ELR (cell line): ENCODE measurements at places on chromosomes 16 and 17.

DNA sequence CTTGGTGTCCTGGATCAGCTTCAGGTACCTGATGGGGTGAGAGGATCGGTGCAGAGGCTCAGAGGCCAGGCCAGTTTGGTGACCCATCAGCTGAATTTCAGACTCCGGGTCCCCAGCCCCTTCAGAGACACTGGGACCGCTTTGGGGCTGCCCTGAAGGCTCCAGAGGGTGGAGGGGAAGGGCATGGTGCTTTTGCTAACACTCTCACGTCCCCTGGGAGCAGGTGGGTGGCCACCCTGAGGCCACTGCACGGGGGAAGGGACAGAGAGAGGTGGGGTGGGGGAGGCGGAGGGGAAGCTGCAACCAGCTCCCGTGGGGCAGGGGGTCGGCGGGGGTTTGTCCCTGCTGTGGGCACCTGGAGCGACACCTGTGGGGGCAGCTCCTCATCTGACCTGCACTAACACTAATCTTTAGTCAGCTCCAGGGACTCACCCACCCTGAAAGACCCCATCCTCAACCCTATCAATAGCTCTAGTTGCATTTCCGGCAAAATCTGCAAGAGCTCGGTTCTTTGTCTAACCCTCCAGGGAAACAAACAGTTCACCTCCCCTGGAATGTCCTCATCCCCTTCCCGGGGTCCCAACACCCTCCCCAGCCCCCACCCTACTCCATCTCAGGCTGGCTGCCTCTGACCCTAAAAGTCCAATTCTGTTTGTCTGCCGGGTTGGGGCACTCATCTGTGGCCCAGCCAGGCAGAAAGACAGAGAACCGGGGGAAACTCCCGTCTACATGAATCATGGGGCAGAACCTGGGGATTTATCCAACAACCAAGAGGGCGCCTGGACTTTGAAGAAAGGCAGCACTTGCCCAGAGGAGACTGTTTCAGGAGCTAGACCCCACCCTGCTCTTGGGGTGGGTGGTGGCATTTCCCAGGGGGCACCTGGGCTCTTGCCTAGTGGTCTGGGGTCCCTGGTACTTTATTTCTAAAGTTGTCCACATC lies 91.9 kb upstream of the CBX4 start:
- DNase-seq = peak; percentile 30

DNA sequence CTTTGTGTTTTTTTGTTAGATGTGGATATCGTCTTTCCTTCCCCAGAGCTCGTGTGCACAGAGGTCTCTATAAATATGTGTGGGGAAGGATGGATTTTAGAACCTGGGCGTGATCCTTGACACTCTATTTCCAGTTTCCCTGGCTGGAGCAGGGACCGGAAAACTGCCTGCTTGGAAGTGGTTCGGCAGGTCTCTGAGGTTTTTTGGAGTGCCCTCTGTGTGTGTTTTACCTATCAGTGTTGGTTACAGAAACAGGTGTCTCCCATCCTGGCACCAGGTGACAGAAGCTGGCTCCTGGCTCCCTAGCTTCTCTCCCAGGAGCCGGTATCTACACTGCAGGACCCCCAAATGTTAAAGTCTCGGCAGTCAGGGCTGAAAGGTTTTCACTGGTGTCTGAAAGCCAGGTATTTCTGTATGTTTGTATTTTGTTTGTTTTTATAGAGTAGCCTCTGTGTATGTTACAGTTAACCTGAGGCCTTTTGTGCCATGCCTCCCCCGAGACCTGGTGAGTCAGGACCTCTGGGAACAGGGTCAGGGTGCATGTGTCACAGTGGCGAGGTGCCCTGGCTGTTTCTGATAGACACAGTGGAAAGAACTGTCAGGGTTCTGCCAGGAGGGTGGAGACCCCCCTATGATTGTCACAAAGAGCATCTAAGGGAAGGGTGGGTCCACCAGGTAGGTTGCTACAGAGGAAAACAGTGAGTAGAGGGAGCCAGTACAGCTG lies 31.3 kb downstream of the ZC3H18 start:
- DNase-seq = no peak

- DNase-seq = no peak
Observed at GRCh38 chr16:62029947-62030346, 6.3 kb downstream of the CDH8 start.

DNA sequence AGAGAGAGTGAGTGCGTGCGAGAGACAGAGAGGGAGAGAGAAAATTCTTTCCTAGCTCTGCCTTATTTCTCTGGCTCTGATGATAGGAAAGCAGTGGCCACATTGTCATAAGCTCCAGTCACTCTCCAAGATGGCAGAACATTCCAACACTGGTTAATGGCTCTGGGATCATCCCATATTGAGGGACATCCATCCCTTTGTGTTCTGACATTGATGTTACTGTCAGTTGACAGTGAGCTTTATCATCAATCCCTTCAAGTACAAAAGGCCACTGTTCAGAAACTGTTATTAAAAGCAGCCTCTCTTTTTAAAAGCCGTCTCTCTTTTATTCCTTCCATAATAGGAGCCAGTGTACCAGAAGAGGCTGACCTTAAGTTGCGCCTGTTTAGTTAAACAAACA lies 1084.9 kb upstream of the RBFOX1 start:
- no peak for DNase-seq

DNA sequence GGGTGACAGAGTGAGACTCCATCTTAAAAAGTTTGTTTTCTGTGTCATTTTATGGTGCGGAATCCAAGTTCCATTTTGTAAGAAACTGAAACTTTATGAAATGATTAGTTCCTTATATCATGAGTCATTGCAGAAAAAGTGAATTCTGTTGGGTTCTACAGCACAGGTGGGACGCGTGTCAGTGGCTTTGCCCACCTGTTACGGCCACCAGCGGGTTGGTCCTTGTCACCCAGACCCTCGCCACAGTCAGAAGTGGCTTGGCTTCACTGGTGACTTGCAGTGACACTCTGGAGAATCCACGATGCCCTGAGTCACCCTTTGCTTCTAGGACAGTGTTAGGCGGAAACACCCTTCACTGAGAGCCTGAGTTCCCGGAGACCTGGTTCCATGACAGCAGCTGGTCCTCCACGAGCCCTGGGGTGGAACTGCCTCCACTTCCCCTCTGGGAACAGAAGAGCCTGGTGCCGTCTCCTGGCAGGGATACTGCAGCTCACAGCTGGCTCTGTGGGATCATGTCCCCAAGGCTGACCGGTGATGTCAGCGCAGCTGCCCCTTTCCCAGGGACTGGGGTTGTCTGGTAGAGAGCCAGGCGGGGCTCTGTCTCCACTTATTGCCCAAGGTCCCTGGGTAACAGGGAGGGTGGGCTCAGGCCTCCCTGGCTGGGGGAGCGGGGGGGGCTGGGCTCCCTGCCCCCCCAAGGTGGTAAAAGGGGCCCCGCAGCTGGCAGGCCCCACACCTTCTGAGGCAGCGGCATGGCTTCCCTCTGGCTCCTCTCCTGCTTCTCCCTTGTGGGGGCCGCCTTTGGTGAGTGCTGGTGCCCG lies at the start of gene CTRB1:
TSS of gene CTRB1 (plus strand) at position 733 of the 821 bp plus-strand sequence. CDS start at position 753, 20 bp downstream.
- DNase-seq = no peak

DNA sequence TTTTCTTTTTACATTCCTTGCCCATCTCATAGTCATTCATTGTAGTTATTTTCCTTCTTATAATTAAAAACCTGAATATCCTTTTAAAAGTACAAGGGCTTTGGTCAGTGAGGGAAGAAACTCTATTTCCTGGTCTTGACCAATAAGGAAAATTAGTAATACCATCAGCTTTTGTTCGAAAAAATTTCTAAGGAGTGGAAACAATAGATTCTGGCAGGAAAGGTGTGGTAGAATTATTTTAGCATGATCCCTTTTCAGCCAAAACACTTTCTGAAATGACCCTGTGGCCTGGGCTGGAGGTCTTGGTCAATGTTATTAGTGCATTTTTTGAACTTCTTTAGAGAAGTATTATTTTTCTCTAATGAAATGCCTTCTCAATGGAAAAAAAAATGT lies 36.6 kb downstream of the IQCK start:
- no peak for DNase-seq

- DNase-seq = peak; percentile 88
Observed at GRCh38 chr17:5509482-5509881, 23.1 kb downstream of the MIS12 start.

GRCh38 chr17:79438058-79438457 lies 172.8 kb downstream of the RBFOX3 start:
- DNase-seq = no peak

DNA sequence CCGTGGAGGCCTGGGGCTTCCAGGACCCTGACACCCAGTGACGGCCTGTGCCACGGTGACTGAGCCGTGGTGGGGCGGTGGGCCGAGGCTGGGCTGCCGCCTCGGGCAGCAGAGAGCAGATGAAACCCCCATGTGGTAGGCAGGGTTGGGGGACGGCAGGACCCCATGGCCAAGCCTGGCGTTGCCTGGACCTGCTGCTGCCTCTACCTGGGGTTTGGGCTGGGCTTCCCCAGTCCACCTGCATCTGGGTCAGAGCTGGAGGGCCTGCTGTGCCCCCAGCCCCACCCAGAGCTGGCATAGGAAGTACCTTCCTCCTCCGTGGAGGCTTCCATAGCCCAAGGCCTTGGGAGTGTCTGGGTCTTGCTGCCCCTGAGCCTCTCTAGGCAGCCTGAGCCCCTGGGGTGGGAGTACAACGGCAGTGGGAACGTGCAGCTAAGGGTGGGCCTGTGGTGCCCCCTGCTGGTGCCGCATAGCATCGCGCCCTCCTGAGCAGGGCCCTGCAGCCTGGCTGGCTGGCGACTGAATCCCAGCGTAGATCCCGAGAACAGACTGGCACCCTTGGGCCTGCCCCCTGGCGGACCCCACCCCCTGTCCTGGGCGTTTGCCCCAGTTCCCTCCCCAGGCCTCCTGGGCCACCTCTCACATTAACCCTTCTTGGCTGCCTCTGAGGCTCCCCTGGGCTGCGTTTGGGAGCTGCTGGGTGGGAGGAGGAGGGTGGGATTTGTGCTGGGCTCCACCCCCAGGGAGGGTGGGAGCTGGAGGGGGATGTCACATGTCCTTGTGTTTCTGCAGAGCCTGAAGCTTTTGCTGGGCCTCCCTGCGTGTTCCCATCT lies 12.6 kb upstream of the ATP6V0C start:
- DNase-seq = peak; percentile 70

DNA sequence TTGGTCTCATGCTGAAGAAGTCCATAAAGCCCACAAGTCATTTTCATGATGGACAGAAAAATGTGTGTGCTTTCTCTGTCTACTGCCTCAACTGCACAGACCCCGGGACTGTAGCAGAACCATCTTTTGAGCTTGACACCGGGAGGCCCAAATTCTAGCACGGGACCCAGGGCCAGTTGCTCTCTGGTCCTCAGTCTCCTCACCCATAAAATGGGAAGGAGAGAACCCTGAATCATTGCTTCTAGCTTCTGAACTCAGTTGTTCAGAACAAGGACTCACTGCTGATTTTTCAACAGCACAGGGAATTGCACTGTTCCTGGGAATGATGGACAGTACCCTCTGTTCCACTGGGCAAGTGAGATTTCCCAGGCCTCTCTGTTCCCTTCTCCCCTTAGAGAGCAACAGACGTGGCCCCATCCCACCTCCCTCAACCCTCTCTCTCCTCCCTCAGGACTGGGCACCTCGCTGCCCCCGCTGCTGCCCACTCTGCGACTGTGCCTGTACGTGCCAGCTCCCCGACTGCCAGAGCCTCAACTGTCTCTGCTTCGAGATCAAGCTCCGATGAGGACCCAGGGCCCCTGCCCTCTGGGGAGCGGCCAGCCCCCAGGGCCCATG lies 2.2 kb upstream of the ALDOA start:
- no peak for DNase-seq

GRCh38 chr17:39617446-39618245 lies 9.1 kb upstream of the PPP1R1B start:
- DNase-seq = peak; percentile 65

DNA sequence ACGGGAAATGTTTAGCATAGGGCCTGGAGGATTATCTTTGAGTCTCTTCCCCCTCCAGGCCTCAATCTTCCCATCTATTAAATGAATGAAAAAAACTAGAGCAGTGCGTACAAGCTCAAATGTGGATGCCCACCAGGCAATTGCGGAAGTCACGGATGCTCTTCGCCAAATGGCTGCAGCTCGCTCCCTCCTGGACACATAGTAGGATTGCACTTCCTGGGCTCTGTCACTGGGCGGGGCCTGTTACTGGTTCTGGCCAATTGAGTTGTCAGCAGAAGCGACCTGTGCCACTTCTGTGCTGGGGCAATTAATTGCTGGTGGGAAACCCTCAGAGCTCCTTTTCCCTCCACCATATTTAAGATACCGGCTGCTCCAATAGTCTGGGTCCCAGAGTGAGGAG lies 168.2 kb upstream of the IRX6 start:
- no peak for DNase-seq

DNA sequence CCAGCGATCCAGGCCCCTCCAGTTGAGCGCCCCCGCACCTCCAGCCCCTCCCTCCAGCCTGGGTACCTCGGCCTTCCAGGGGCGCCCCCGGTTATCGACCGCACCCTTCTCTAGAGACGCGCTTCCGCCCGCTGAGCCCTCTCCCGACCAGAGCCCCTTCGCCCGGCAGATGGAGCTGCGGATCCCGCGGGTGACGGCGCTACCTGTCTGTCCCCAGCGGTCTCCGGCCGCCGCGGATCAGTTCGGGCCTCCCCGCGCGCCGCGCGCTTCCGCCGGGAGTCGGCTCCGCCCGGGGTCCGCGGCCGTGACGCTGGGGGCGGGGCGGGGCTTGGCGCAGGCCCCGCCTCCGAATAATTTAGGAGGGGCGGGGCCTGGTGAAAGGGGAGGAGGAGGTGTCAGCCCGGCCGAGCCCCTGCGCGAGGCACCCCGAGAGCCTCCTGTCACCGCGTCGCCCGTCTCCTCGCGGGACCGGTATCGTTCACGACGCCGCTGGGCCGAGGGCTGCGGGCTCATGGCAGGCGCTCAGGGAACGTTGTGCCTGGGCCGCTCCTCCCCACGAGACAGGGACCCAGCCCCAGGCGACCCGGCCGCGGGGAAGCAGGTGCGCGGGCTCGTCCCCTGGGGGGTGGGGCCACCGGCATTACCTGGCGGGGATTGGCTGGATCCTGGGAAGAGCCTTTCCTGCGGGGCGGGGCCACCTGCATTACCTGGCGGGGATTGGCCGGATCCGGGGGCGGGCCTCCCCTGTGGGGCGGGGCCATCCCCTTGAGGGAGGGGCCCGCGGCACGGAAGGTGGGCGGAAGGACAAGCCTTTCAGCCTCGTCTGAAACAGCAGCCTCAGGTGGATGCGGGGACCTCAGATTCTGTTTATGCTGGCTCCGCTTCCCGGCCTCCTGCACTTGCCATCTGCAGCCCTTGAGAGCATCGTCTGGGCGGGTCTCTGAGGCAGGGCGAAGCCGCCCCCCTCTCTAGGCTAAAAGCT lies at the start of gene SPATA2L:
TSS of gene SPATA2L (minus strand) at position 281 of the 982 bp plus-strand sequence. CDS start 473 bp downstream, outside the sequence.
- peak; percentile 88 for DNase-seq
